ENCODE measurements at places on chromosomes 2 and 18.

- DNase-seq, result no peak
Measured at GRCh38 chr2:224175538-224175937, 136.5 kb upstream of the SERPINE2 start.

DNA sequence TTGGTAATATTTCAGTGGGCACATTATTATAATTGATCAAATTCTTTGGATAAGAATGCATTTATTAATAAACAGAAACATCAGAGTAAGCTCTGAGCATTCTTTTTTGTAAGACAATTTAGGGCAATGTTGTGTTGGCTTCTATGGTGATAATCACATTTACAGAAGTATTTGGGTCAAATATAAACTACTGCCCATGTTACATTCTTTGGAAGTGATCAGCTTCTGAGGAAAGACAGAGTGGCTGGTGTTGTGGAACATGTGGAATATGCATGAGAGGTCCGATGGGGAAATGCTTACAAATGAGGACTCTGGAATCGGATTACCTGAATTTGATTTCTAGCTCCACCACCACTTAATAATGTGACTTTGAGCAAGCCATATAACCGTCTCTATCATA is 19.4 kb downstream of the SERPINB13 start:
- no peak for DNase-seq

GRCh38 chr2:17658251-17658843 is 95.3 kb downstream of the SMC6 start:
- no peak for DNase-seq

GRCh38 chr2:68225119-68225632 is 27.2 kb downstream of the PPP3R1 start:
- no peak for DNase-seq

- DNase-seq, result no peak
Measured at GRCh38 chr2:197805715-197806633, 1.6 kb downstream of the PLCL1 start.

- DNase-seq, result no peak
Measured at GRCh38 chr18:34707670-34708069, 2.4 kb upstream of the DTNA start.
